ENCODE measurements at places on chromosomes 6 and 20.

DNA sequence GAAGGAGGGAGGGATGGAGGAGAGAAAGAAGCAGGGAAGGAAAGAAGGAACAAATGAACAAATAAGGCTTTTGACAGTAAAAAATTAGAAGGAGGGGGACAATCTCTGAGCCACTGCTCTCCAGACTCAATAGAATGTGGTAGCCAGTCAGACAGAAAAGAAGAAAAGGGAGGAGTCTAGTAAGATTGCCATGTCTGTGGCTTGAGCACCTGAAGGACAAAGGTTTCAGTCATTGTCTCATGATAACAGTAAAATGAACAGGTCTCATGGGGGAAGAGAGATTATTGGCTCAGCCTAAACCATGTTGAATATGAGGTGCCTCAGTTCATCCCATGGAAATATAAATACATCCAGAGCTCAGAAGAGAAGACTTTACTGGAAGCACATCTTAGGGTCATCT lies 14.0 kb upstream of the LOC128125822 start:
- no peak for DNase-seq

DNA sequence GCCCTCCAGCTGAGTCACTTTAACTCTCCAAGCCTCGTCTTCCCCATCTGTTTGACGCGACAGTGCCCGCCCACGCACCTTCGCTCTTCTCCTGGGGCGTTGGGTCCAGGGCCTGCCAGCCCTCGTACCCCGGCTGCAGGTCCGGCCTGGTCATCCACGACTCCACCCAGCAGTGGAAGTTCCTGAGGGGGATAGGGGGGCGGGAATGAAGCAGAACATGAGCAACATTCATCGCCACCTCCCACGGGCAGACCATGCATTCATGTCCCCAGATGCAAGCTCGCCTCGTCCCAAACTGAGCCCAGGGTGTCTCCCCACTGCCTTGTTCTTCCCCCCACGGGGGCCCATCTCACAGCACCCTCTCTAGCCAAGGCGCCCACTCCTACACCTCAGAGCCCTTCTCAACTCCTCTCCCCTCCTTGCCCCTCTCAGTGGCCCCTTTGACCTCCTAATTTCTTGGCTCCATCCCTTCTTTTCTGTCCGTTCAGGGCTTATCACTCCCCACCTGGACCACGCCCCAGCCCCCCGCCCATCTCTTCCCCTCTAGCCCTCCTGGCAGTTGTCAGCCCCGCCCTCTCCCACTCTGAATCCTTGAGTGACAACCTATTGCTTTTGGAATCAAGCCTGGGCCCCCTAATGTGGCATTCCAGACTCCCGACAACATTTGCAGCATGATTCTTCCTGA lies 23.7 kb downstream of the TGM2 start:
- DNase-seq = no peak

GRCh38 chr6:125512621-125513020 lies 210.9 kb upstream of the HDDC2 start:
- DNase-seq = no peak

DNA sequence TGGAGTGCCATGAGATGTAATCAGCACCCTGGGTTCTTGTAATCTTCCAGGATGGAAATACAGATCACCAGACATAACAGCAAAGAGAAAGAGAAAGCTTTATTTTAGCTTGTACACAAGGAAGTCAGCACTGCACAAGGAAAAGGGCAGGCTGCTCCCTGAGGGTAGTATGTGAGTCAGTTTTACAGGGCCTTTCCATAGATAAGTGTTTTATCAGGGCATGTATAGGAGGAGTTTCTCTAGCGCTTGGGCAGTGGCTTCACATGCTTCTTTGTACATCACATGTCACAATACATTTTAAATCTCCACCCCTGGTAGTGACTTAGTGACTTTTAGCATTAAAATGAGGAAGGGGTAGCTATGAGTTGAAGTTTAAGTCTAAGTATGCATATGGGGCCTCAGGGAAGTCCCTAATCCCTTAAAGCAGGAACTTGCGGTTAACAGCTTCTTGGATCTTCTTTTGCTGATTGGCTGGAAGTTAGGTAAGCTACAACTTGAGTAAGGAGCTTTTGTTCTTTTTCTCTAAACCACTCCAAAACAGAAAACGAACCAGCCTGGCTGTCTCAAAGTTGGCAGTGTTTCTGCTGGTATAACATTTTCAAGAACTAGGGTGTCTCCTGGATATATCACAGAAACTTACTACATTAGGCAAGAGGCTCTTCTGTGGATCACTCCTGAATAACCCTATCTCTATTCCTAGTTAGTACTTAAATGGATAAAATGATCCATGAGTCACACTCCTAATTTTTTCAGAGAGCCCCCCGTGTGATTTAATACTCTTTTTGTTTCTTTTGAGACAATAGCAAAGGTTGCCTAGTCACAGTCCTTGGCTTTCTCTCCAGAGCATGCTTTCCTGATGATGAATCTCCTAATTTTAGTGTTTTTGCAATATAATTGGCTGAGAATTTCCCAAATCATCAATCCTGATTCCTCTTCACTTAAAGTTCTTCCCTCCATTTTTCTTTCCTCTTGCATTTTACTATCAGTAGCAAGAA lies 60.2 kb downstream of the MRAP2 start:
- peak; percentile 7 for DNase-seq

- DNase-seq = no peak
These were observed 48.7 kb upstream of the EXOC2 start for GRCh38 chr6:741410-742339.

DNA sequence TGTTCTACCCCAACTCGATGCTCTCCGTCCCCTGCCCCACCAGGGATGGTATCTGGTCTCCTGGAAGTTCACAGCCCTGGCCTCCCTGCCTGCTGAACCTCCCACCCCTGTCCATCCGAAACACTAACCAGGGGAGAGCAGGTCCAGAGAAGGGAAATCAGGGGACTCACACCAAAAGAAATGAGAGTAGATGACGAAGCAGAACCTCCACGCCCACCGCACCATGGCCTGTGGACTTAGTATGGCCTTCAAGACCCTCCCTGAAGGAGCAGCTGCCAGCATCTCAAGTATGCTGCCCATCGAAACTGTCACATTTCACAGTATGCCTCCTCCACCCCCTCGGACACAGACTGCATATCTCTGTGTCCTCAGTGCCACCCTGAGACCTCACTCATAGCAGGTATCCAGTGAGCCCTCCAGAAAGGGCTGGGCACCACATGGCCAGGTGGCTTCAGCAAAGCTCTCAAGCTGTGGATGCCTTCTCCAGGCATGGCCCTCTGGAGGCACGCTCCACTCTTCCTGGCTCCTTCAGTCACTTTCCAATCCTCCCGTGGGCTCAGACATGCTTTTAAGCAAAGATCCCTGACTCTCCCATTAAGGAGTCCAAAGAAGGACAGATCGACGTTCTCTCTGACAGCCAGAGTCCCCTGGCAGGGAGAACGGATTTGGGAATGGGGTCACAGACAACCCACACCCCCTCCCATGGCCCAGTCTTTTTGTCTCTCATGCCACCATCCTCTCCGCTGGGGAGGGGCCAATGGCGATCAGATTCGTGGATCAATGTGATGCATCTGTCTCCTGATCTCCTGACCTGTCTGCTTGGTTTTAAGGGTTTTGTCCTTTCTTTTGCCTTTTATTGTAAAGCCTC lies 158.4 kb downstream of the ANKRD60 start:
- DNase-seq = no peak

DNA sequence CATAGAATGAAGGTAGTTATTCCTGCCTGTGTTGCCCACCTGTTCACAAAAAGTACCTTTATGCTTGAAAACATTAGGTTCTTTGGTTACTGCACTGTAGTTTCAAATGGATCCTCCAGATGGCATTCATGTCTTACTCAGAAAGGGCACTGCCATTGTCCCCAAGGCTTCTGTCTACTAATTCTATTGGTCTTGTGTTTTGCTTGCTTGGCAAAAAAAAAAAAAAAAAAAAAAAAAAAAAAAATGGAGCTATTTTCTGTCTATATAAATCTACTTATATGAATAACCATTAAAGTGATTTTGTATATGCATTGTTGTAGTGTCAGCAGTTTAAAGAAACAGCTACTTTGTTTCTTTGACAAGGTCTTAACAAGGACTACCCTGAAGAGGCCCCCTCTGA lies 12.7 kb upstream of the EFHC1 start:
- DNase-seq = peak; percentile 47

- no peak for DNase-seq
These were observed 165.2 kb downstream of the AIG1 start for GRCh38 chr6:143225929-143226328.

DNA sequence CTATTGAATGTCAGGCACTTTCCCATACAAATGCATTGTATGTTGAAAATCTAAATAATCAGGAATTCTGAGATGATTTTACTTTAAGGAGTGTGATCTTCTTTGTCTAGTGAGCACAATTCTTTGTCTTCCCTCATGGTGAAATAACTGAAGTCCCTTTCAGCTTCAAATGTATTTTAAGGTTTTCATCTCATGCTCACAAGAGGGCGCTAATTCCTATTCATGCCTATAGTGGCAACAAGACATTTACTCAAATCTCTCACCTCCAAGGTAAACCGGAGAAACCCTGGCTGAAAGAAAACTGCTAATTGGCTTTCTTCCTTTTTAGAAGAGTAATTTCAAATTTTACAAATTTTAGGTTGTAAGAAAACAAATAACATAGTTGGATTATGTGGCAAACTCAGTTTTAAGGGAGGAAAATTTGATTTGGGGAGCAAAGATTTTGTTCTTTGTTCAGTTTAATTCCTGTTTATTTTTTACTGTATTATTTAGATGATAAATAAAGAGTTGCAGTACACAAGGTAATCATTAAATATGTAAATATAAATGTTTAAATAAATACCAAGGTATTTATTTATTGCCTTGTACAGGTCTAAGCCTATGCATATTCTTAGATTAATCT lies 69.1 kb downstream of the SLC35F1 start:
- DNase-seq = peak; percentile 13

GRCh38 chr20:13430346-13431002 lies 208.3 kb downstream of the TASP1 start:
- no peak for DNase-seq

GRCh38 chr6:107959392-107959791 lies 1.4 kb upstream of the SEC63 start:
- DNase-seq = no peak
